ENCODE measurements at places on chromosomes 11 and 22. TPM values are rescaled to one million over a fixed set of nuclear protein-coding genes. Genes with fewer than 3 reads are reported as not detected.

DNA sequence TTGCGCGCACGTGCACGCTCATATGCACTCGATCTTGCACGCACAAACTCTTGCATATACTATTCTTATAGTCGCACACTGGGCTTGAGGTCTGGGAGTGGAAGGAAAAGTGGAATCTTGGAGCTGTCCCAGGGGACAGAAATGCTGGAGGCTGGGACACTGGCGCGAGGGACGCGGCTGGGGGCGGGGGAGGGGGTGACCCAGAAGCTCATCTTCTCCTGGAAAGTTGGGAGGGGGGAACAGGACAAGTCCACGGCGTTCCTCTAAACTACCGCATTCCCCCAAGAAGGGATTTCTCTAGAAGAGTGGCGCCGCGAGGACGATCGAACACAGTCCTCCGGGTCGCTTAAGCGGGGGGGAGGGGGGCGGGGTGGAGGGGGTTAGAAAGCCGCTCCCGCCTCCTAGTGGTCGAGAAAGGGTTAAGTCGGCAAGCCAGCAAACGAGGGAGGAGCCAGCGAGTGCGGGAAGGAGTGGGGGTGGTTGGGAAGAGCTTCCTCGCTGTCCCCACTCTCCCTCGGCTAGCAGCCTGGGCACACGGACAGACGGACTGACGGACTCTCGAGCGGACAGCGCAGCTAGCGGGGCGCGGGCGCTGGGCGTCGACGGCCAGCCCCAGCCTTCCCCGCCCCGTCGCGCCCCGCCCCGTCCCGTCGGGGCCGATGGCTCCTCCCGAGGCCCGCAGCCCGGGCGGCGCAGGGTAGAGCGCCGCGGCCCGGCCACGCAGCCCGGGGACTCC lies at the start of gene RTN4RL2:
TSS of gene RTN4RL2 (plus strand) at position 507 of the 736 bp plus-strand sequence. CDS start 338 bp downstream, outside the sequence.
- H3K27ac ChIP-seq, result peak within 1 kb of the TSS; percentile 60
- peak within 1 kb of the TSS; percentile 77 for H3K4me3 ChIP-seq
- peaks cover 47% of the 10 kb centered on the region for H3K27me3 ChIP-seq
- H3K36me3 ChIP-seq, result no peaks in the 10 kb centered on the region

- DNase-seq, result no peak
- H3K4me1 ChIP-seq, result peaks cover 34% of the 10 kb centered on the region
- H3K4me3 ChIP-seq, result peak overlapping the region; percentile 96
- H3K27ac ChIP-seq, result peak overlapping the region; percentile 98
- H3K27me3 ChIP-seq, result no peaks in the 10 kb centered on the region
These were observed 1.1 kb downstream of the EIF4G2 start for GRCh38 chr11:10807493-10808234.

GRCh38 chr11:96259134-96259830 lies 83.7 kb downstream of the MAML2 start:
- peaks cover 60% of the 10 kb centered on the region for H3K4me1 ChIP-seq
- peak overlapping the region; percentile 23 for H3K4me3 ChIP-seq
- no peak for DNase-seq
- H3K27me3 ChIP-seq, result no peaks in the 10 kb centered on the region

Gene GTSE1
- total RNA-seq, result 73.8 TPM

Gene ADORA2A
- 29.1 TPM for total RNA-seq

Gene OR51E2
- not detected for total RNA-seq

GRCh38 chr22:42682113-42682851 lies 33.1 kb upstream of the CYB5R3 start:
- no peak overlapping the region for H3K4me3 ChIP-seq
- H3K27ac ChIP-seq, result no peak overlapping the region
- no peaks in the 10 kb centered on the region for H3K4me1 ChIP-seq

DNA sequence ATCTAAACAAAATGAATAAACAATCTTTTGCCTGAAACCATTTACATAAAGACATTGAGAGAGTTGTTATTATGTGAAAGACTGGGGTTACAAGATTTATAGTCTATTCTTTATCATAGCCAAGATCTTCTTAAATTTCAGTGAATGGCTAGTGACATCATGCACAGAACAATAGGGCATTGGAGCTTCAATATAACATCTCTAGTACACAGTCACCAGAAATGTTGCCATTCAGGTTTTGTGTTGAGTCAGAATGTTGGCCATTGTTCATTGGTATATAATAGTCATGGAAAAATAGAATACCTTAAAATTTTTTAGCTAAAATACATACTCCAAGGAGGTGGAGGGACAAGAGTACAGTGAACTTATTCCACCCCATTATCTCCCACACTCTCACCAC lies 44.3 kb downstream of the SLC5A12 start:
- no peak for DNase-seq
- H3K27me3 ChIP-seq, result no peaks in the 10 kb centered on the region
- H3K4me3 ChIP-seq, result no peak overlapping the region

Gene TSPAN18
- total RNA-seq, result 5.2 TPM

GRCh38 chr22:43884600-43885318 lies 7.1 kb downstream of the PNPLA5 start:
- H3K36me3 ChIP-seq, result no peaks in the 10 kb centered on the region
- DNase-seq, result peak; percentile 70
- H3K4me3 ChIP-seq, result no peak overlapping the region
- H3K27me3 ChIP-seq, result peaks cover 8% of the 10 kb centered on the region

Gene SLC25A1
- 66.3 TPM for total RNA-seq

Gene ANO9
- 115 TPM for total RNA-seq

DNA sequence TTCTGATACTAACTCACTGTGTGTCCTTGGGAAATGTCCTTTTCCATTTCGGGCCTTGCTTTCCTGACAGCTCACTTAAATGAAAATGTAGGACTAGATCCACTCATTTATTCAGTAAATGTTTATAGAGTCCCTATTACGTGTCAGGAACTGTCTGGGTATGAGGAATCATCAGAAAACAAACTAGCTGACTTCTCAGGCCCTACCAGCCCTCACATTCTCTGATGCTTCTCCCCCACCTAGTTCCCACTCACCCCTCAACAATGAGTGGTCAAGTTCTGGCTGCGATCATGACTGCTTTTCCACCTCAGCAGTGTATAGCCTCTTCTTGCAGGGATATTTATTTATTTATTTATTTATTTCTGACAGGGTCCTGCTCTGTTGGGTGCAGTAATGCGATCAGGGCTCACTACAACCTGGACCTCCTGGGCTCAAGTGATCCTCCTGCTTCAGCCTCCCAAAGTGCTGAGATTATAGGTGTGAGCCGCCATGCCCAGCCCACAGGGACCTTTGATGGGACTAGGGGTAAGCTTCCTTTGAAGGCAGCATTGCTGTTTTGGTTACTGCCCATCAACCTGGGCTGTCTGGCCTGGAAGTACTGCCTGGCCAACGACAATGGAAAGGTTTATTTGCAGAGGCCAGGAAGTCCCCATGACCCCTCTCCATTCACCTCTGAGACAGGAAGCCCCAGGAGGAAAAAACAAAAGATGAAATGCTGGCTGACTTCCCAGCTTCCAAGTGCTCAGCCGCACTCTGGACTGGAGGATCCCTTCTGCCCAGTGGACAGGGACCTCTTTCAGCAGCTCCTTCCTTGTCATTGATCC lies 33.1 kb upstream of the POLD3 start:
- no peak overlapping the region for H3K4me3 ChIP-seq
- no peak for DNase-seq
- H3K4me1 ChIP-seq, result no peaks in the 10 kb centered on the region
- H3K27ac ChIP-seq, result no peak overlapping the region
- peaks cover 15% of the 10 kb centered on the region for H3K27me3 ChIP-seq

Gene APLNR
- not detected for total RNA-seq

Gene LRRC74B
- total RNA-seq, result not detected

DNA sequence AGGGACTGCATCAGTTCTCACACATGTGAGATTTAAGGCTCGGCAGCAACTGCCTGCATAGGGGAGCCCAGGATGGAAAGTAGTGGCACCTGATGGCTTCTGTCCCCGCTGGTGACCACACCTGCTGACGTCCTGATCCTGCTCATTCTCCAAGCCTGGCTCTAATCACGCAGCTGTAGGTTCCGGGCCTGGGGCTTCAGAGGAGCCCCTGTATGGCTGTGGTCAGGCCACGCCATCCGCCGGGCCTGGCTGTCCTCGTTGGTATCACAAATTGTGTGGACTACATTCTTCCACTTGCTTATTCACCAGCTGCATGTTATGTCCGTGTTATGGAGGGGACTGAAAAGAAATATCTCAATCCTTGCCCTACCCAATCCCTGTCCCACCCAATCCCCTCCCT lies 580.0 kb downstream of the TBC1D22A start:
- no peaks in the 10 kb centered on the region for H3K27me3 ChIP-seq
- no peak overlapping the region for H3K27ac ChIP-seq
- no peaks in the 10 kb centered on the region for H3K4me1 ChIP-seq
- H3K4me3 ChIP-seq, result no peak overlapping the region
- no peaks in the 10 kb centered on the region for H3K36me3 ChIP-seq
- no peak for DNase-seq

Gene SLC37A2
- total RNA-seq, result 3.5 TPM

- H3K27me3 ChIP-seq, result peaks cover 3% of the 10 kb centered on the region
- peaks cover 7% of the 10 kb centered on the region for H3K36me3 ChIP-seq
- DNase-seq, result no peak
- peaks cover 3% of the 10 kb centered on the region for H3K4me1 ChIP-seq
- H3K27ac ChIP-seq, result no peak overlapping the region
These were observed 377.0 kb downstream of the ETS1 start for GRCh38 chr11:128210148-128210940.

DNA sequence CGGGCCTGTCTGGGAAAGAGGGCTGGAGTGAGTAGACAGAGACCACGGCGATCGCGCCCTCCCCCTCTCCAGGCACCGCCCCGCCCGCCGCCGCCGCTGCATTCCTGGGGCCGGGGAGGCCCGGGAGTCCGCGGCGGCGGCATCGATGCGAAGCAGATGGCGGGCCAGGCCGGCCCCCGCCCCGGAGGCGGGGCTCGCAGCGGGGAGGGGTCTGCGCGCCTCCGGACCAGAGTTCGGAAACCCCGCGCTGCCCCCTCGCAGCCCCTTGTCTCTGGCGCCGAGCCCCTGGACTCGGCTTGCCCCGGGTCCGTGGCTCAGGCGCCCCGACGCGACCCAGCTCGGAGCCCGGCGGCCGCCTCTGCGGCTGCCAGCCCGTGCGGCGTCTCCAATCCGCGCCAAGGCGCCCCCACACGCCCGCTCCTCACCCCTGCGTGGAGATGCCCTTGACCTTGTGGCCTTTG lies 1.3 kb downstream of the SCARF2 start:
- peak; percentile 56 for DNase-seq
- H3K36me3 ChIP-seq, result no peaks in the 10 kb centered on the region
- peak overlapping the region; percentile 77 for H3K4me3 ChIP-seq
- H3K4me1 ChIP-seq, result peaks cover 9% of the 10 kb centered on the region
- peaks cover 57% of the 10 kb centered on the region for H3K27me3 ChIP-seq

DNA sequence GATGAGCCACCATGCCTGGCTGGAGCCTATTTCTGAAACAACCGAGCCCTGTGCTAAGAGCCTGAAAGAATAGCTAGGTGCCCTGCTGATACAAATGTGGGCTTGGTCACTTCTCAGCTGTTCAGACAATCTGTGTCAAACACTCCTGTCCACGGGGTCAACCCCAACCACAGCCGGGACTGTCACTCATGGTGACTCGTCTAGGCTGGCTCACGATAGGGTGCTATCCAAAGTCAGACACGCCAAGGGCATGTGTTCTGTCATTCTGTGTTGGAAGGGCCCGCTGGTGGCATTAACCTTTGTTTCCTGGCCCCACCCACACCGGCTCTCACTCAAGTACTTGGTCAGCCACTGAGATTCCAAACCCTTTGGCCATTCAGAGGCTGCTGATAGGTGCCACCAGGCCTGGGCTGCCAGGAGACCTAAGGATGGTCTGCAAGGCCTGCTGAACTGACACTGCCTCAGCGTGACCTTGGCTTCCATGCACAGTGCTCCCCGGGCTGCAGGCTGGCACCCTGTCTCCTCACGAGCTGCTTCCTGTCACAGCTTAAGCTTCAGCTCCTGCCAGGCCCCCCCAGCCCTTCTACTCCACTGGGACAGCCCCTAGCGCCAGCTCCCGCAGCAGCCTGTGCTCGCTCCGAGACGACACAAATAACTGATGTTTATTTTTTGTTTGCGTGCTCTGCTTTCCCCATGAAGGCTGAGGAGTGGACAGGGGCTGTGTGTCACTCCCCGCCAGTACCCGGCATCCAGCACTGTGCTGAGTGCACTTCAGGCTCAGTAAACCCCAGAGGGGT lies 14.2 kb upstream of the CDC42BPG start:
- peaks cover 65% of the 10 kb centered on the region for H3K4me1 ChIP-seq
- peak overlapping the region; percentile 80 for H3K4me3 ChIP-seq
- DNase-seq, result peak; percentile 74
- H3K27me3 ChIP-seq, result no peaks in the 10 kb centered on the region
